ENCODE measurements at places on chromosomes 1 and 21.

GRCh38 chr1:203401199-203401877 is 50.4 kb upstream of the FMOD start:
- DNase-seq = no peak

GRCh38 chr1:211612786-211613107 is 33.8 kb upstream of the SLC30A1 start:
- DNase-seq = no peak

- no peak for DNase-seq
These were observed 27.0 kb downstream of the ABCA4 start for GRCh38 chr1:94093996-94094395.

DNA sequence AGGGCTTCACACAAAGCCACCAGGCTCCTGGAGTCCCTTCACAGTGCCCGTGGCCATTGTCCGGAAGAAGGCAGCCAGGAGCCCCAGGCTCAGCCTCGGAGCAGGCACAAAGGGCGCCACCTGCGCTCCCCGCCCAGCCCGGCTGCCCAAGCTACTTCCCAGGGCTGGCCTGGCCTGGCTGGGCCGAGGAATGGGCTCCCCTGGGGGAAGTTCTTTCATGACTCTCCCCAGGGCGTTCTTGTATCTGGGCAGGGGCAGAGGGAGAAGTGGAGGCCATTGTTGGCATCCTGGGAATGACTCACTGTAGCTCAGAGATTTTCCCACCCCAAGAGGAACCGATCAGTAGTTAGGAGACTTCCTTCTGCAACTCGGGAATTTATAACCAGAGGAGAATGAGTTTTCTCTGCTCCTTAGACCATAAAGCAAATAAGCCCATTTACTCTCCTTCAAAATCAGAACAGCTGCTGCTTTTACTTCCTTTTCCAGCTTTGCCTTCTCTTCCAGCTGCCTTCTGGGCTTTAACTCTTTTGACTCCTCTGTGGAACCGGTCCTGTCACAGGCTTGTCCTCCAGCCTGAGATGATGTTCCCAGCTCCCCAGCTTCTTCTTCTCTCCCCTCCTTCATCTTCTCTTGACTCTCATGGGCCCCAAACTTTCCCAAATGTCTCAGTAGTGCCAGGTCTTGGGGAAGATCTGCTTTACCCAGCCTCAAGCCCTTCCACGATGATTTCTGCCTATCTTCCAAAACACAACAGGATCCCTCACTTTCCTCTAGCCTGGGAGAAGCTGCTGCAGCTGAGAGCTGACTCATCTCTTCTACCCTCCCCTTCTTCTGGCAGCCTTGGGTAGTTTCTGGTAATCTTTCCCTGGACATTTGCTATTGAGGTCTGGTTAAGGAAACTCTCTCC is 118.7 kb upstream of the CD34 start:
- peak; percentile 56 for DNase-seq

- no peak for DNase-seq
These were observed 145.9 kb downstream of the CNIH3 start for GRCh38 chr1:224762046-224762445.

GRCh38 chr1:8182034-8182761 is 135.7 kb upstream of the SLC45A1 start:
- DNase-seq = no peak

- peak; percentile 53 for DNase-seq
These were observed 304.9 kb upstream of the USP24 start for GRCh38 chr1:55519937-55520683.

DNA sequence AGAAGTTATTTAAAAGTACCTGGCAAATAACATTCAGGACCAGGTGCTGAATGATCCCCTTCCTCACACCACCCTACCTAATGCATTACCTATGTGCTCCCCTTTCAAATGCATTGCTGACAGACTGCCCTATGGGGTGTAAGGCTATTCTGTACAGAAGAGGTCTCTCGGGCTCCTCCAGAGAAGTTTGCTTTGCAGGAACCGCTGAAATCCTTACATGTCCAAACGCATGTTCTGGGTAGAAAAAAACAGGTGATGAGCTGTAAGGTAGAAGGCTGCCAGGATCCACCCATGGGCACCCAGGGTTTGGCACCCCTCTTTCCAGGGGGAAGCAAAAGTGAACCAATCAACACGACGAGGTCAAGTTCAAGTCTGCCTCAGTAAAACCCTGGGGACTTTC is 58.3 kb upstream of the TARBP1 start:
- no peak for DNase-seq

GRCh38 chr1:918843-919242 is 4.9 kb upstream of the SAMD11 start:
- DNase-seq = no peak

GRCh38 chr1:6260961-6261614 is at the start of gene GPR153:
GPR153 (minus strand) TSS chr1:6261098; CDS start chr1:6254905, 6,193 bp downstream.
- DNase-seq = no peak

DNA sequence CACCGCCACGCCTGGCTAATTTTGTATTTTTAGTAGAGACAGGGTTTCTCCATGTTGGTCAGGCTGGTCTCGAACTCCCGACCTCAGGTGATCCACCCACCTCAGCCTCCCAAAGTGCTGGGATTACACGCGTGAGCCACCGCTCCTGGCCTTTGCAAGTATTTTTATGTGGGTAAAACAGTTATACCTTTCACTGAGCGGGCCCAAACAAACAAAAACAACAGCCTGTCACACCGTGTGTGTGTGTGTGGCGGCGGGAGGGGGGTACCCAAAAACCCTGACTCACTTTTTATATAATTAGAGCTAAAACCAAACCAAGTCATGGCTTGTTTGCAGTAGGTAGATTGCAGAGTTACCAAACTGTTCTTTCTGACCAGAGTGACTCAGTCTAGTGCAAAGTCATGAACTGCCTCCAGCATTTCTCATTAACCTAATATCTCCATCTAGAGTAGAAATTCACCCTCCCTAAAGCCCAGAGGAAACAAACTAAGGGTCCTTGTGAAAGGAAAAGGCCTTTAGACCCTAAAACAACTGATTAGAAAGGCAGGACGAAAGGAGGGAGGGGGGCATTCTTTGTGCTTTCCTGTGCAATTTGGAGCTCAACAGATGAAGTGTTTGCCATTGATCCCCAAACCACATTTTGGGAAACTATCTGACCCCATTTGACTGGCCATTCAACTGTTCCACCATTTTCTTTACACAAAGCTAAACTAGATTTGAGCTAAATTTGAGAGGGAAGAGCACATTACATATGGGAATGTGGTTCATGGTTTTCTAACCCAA is 181.0 kb downstream of the DHRS3 start:
- no peak for DNase-seq
